ENCODE measurements at places on chromosomes 1 and 21.
A peak's percentile ranks its signal among the peaks of the same experiment; 100 is the strongest.

- DNase-seq, result no peak
Observed at GRCh38 chr1:98669355-98670296, 8.1 kb downstream of the SNX7 start.

DNA sequence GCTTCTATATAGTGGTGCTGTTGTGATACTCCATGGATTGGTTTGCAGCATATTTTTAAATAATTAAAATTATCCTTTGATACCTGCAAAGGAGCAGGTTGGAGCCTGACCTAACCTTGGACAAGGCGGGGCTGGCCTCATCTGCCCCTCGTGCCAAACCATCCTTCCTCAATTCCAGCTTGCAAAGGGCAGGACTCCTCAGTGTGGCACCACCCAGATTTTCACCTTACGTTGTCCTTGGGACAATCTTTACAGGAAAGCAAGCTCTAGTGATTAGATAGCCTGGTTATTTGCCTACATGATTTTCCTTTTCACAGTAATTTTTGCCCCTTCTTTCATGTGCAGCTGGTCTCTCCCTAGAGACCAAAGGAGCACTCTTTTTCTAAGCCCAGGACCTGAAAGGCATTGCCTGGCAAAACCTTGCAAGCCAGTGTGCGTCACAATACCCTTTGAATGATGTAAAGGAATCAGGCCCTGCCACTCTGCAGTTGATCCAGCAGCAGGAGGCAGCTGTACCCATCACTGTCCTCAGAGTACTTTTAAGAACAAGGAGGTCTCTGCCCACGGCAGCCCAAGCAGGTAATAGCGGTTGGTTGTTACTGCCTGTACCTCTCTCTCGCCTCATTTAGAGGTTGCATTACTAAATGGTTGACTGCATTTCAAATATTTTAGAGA is 99.4 kb downstream of the ADSS2 start:
- no peak for DNase-seq

GRCh38 chr1:225942574-225942973 is 1.6 kb upstream of the LEFTY2 start:
- DNase-seq, result no peak

GRCh38 chr1:89047734-89048133 is 17.3 kb downstream of the GBP1 start:
- peak; percentile 93 for DNase-seq

GRCh38 chr1:1510912-1511532 is 940 bp upstream of the ATAD3A start:
- DNase-seq, result peak; percentile 13

GRCh38 chr1:203867802-203868201 is 6.4 kb downstream of the SNRPE start:
- DNase-seq, result no peak
